Stimulated activated CD4-positive, alpha-beta T cell treated with anti-CD3 and anti-CD28 coated beads, Interleukin-1b, Interleukin-23, amount 100 ng/mL, for 1 hour (primary cell): ENCODE measurements at places on chromosomes 2 and 18.
A peak's percentile ranks its signal among the peaks of the same experiment; 100 is the strongest.

GRCh38 chr2:128408349-128409305 is 90.0 kb upstream of the HS6ST1 start:
- DNase-seq = no peak

GRCh38 chr2:177161741-177162460 is 50.7 kb upstream of the HNRNPA3 start:
- DNase-seq = no peak

- DNase-seq = no peak
Observed at GRCh38 chr2:74457129-74457548, 1.1 kb upstream of the WBP1 start.

- no peak for DNase-seq
Observed at GRCh38 chr2:181628590-181629585, 28.0 kb downstream of the CERKL start.

DNA sequence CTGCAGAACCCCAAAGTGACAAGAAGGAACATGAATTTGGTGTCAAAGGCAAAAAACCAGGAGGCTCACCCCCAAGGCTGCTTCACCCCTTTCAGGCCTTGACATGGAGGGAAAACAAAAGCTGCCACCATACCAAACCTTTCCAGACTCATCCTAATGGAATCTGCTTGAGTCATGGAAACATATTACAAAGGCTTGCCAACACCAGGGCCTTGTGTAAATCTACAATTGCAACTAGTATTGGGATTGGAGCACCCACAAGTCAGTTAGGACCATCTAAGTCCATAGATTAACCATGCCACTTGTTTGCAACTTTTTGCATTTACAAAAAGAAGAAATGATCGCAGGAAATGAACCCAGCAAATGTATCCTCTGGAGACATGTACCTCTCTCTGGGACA is 297.6 kb downstream of the CDCA7 start:
- DNase-seq = no peak

DNA sequence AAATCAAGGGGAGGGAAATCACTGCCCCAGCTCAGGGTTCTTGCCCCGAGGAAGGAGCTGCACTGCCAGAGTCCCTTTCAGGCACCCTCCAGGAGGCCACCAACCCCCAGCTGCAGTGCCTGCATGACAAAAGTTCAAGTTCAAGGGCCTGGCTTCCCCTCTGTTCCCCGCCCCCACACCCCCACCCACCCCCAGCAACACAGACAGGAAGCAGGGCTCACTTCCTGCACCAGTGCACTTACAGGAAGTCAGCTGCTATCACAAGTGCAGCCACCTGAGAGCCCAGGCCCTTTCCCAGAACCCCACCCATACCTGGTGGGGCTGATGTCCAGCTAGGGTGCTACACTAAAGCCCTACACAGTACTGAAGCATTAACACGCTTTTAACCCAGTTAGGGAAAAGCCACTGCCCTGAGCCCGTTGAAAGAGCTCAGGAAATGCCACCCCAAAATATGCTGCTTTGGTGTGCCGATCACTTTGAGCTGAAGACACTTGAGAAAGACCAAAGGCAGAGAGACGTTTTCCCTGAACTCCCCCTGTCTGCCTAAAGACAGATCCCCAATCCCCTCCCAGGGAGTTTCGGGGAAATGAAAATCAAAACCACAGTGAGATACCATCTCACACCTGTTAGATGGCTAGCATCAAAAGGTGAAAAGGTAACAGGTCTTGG is 109.9 kb upstream of the CAB39 start:
- peak; percentile 15 for DNase-seq

DNA sequence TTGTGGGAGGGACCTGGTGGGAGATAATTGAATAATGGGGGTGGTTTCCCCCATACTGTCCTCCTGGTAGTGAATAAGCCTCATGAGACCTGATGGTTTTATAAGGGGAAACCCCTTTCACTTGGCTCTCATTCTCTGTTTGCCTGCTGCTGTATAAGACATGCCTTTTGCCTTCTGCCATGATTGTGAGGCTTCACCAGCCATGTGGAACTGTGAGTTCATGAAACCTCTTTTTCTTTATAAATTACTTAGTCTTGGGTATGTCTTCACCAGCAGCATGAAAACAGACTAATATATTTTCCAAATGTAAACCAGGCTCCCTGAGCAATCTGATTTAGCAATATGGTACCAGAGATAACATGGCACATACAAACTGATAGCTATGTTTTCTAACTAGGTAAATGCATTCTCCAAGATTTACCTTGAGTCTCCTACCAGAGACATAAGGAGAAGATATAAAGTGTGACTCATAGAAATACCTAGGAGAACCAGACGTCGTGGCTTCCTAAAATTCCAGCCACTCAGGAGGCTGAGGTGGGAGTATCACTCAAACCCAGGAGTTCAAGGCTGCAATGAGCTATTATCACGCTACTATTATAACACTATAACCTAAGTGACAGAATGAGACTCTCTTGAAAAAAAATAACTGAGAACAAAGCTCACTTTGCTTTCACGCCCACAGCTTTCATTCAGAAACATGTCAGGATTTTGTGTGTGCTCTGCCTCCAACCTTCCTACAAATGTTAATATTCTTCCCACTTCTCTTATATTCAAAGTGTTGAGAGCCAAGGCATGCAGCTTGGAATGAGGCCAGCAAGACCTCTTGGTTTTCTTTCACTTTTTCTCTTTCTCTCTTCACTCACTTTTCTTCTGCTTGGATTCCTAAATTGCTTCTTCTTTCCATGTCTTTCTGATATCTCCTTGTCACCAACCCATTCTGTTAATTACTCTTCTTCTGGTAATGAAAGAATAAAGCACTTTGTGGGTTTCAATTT is 263.9 kb upstream of the UBE2E3 start:
- DNase-seq = no peak

GRCh38 chr2:163155279-163155883 is 316.8 kb upstream of the KCNH7 start:
- DNase-seq = no peak
